T-cell (primary cell): ENCODE measurements at places on chromosomes 4 and X. TPM values are rescaled to one million over a fixed set of nuclear protein-coding genes. Genes with fewer than 3 reads are reported as not detected.

Gene MTMR8
- total RNA-seq, result 6.7 TPM

Gene ENPEP
- not detected for total RNA-seq

Gene POLN
- 2.7 TPM for total RNA-seq

Gene UGT2B11
- not detected for total RNA-seq

Gene TMA16
- 9.6 TPM for total RNA-seq

Gene GATA1
- total RNA-seq, result 0.44 TPM

Gene UGDH
- 10.0 TPM for total RNA-seq

Gene GPRIN3
- total RNA-seq, result 41.3 TPM

Gene TCEAL7
- not detected for total RNA-seq

Gene SCML1
- 23.0 TPM for total RNA-seq

Gene NKX6-1
- total RNA-seq, result not detected

Gene GLOD5
- total RNA-seq, result not detected

Gene NXF2
- not detected for total RNA-seq

Gene P2RY4
- 0.61 TPM for total RNA-seq

Gene PNCK
- not detected for total RNA-seq

Gene ODAPH
- not detected for total RNA-seq

Gene GNPDA2
- 13.1 TPM for total RNA-seq

Gene UGT2B7
- total RNA-seq, result not detected

Gene TBC1D19
- total RNA-seq, result 10.3 TPM

Gene SPARCL1
- 0.70 TPM for total RNA-seq

Gene CPZ
- not detected for total RNA-seq

Gene REPS2
- total RNA-seq, result 0.70 TPM

Gene TRIML1
- not detected for total RNA-seq

Gene LRIT3
- 0.23 TPM for total RNA-seq

Gene MPP1
- total RNA-seq, result 15.7 TPM

Gene CSN1S1
- not detected for total RNA-seq

Gene CFI
- total RNA-seq, result 0.66 TPM

Gene LRP2BP
- total RNA-seq, result 2.9 TPM

Gene CXCL6
- total RNA-seq, result not detected

Gene CLNK
- 0.32 TPM for total RNA-seq

Gene STK26
- 37.8 TPM for total RNA-seq

Gene CYBB
- 5.0 TPM for total RNA-seq
